Omental fat pad (tissue), 4 donors: ENCODE measurements at places on chromosomes 3 and 15. TPM values are rescaled to one million over a fixed set of nuclear protein-coding genes. Genes with fewer than 3 reads are reported as not detected.

The GTF2A2 gene
- 22.4 TPM for total RNA-seq

- DNase-seq: no peak
Measured at GRCh38 chr3:101861212-101861788, 12.0 kb downstream of the NFKBIZ start.

DNA sequence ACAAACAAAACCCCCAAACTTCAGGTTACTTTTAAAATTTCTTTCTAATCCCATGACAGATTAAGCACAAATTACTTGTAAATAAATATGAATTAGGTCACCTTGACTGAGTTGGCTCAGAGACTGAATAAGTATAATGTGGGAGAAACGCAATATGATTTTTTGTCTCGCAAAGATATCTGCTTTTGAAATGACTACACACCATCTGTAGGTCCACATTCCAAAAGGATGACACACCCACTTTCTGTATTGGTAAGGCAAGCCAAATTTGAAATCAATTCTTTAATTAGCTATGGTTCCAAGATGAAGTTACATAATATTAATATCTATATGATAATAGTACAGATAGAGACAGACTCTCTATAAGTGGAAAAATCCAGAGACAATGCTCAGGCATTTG lies 66.9 kb upstream of the CSPG5 start:
- no peak for DNase-seq

DNA sequence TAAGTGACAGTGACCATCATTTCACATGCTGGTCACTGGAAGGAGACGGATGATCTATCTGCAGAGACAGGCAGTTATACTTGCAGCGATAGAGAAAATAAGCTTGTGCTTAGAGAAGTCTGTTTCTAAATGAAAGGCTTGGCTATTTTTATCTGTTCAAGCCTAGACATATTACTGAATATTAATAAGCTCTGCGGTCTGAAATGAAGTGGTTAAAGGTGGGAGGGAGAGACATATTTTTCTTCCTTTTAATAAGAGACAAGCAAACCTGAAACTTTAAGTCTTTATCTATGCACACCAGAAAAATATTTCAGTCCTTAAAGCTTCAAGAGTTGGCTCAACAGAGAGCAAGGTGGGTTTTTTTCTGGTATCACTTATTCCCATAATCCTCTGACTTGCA lies 99.0 kb downstream of the CD200R1L start:
- no peak for DNase-seq

DNA sequence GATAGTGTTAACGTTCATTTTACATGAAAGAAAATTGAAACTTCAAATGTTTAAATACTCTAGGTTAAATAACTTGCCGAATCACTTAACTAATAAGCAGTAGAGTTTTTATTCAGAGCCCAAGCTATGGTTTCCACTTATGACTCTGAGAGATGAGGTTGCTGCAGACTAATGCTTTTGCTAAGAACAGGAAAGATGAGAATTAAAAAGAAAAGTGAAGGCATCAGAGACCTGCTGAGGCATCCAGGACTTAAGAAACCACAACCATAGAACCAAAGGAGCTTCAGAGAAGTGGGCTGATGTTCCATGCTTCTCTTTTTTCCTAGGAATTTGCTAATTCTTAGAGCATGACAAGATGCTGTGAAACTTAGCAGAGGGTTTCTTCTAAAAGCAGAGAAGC lies 9.5 kb downstream of the HMG20A start:
- no peak for DNase-seq

- no peak for DNase-seq
Measured at GRCh38 chr3:127691974-127692373, 19.2 kb downstream of the ABTB1 start.

The GOLGA6B gene
- not detected for total RNA-seq

The ADAMTS17 gene
- total RNA-seq: 9.3 TPM

DNA sequence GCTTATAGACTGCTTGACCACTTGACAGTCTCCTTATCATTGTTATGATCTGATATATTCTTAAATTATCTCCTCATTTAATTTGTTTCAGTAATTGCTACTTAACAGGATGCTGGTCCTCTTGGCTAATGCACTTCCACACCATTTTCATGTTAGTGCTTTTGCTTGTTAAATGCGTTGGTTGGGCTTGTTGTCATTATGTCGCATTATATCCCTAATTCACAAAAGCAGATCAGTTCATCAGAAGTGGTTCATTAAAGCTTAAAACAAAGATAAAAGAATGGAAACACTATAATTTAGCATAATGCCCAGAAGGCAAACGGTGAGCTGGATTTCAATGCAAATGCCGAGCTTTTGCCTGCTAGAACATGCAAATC lies 17.1 kb upstream of the EHHADH start:
- no peak for DNase-seq

- DNase-seq: no peak
Measured at GRCh38 chr3:4979428-4980228, at the start of gene BHLHE40. Gene BHLHE40, plus strand, starts transcription at chr3:4979437. Its CDS starts 282 bp downstream, at chr3:4979719.

DNA sequence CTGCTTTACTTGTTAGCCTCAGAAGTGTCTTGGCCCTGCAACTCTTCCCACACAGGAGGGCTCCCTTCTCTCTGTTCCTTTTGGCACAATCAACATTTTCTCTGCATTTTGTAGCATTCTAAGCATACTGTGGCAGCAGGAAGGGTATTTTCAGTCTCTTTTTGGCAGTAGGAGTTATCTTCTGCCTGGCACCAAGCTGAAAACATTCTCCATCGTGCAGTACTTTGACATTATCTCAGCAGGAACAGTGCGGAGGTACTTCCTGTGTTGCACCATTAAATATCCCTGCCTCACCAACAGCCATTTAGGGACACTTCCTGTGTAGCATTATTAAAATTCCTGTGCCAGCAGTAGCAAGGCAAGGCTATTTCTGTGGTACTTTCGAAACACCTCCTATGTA lies 233.2 kb upstream of the SEMA6D start:
- no peak for DNase-seq

The LAMB2 gene
- total RNA-seq: 363 TPM

DNA sequence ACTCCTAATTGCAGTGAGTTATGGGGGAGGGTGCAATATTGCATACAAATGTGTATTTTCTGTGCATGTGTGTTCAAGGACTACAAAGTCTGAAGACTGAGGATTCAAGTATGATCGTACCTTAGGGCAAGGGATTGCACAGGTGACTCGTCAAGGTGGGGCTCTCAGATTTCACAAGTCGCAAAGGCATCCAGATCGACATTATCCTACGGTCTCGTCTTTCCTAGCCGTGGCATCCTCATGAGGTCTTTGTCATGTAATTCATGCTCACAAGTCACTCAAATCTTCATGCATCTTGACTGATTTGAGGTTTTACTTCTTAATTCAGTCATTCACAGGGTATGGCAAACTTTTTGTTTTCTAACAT lies 191.4 kb upstream of the HES1 start:
- no peak for DNase-seq

The COL6A5 gene
- 0.09 TPM for total RNA-seq

- no peak for DNase-seq
Measured at GRCh38 chr3:132293251-132293650, 24.0 kb upstream of the ACP3 start.

DNA sequence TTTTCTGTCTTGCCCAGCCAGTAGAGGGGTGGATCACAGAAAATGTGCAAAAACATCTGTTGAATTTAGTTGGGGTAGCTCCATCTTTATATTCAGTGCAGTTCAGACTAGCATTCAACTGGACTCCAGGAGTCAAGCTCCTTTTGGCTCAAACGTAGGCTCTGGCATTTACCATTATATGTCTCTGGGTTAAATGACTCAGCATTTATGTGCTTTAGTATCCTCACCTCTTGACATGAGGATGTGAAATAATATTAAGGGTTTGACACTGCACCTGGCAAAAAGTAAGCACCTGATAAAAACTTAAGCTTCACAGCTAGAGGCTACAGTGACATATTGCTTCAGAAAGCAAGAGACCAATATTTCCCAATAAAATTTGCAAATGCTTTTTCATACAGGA lies 14.8 kb downstream of the PRC1 start:
- DNase-seq: no peak

GRCh38 chr3:54357301-54357700 lies 234.9 kb downstream of the CACNA2D3 start:
- DNase-seq: no peak

The SLC28A1 gene
- total RNA-seq: not detected

- no peak for DNase-seq
Measured at GRCh38 chr3:53258600-53259426, 3.0 kb upstream of the TKT start.

DNA sequence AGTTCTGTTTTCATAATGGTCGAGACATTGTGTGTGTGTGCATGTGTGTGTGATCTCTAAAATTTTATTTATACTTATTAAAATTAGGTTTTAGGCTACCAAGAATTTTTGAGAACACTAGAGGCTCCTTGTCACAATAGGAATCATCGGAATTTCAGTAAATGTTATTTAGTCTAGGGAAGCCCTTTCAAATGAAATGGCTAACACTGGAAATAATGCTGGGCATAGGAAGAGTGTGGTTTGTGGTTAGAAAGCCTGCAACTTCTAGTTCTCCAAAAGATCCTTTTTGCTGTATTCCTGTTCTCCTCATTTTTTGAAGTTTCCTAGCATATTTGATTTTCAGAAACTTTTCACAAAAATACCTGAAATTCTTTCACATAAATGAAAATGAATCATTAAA lies 92.5 kb upstream of the MBNL1 start:
- DNase-seq: no peak

The GOLGA6A gene
- total RNA-seq: not detected

The SKOR1 gene
- total RNA-seq: 0.19 TPM

The SLC9C1 gene
- total RNA-seq: 1.4 TPM

The GOLGA8J gene
- total RNA-seq: 0.72 TPM

DNA sequence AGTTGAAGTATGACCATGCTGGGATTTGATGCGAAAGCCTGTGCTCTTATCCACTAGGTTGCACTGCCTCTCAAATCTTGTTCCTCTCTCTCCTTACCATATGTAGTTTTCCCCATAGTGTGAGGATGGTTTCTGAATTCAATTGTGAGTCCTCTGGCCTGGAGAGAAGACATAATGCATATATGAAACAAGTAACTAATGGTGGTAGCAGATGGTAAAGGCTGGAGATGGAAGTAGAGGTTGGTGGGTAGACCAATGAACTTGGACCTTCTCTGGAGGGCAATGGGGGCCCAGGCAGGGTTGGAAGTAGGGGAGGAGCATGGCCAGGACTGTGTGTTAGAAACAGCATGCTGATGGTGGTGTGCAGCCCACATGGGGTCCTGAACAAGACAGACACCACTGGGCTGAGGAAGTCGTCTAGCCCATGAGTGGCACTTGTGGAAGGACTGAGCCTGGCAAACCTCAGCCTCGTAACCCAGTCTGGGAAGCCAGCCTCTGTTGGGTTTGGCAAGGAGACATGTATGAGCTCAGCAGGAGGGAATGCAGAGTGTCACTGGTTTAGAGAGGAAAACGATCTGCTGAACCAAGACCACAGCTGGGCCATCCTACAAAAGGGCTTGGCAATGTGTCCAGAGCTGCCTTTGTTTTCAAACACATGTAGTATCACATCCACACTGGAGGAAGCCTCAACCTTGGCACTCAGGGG lies 18.5 kb upstream of the LMCD1 start:
- DNase-seq: no peak

The COLQ gene
- 3.9 TPM for total RNA-seq

The DPPA2 gene
- total RNA-seq: not detected

DNA sequence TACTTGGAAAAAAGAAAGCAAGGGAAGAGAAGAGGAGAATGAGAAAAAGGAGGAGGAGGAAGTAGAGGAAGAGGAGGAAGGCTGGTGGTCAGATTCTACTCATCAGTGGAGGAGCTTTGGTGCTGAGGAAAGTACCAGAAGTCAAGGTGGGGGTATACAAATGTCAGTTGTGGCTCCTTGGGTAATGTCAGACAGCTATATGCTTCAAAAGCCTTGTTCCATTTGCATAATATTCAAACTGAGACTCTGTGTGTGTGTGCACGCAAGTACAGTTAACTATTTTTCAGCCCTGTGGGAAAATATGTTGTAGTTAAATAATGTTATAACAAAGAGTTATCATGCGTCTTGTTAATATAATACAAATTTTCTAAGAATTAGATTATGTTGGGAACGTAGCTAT lies 609.7 kb downstream of the PDCD6IP start:
- no peak for DNase-seq

- no peak for DNase-seq
Measured at GRCh38 chr3:126678693-126679317, 23.9 kb upstream of the TXNRD3 start.

The GCNT3 gene
- total RNA-seq: not detected

DNA sequence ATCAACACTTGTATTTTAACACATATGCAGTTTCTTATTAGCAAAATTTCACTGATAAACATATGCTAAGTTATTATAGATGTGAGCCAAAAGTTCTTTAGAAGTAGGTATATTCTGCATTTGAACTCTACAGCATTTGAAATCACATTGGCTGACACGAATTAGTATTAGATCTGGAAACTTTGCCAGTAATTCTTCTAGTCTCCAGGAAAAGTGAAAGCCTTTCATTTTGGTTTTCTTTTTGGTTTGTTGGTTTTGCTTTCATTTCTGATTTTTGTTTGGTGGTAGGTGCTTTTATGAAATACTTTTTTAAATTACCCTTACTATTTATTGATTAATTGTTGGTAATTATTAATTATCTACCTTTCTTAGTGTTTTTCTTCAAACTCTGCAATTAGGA lies 72.9 kb downstream of the RBMS3 start:
- DNase-seq: no peak

The CNTN4 gene
- total RNA-seq: 6.2 TPM

The NEO1 gene
- 31.1 TPM for total RNA-seq

- no peak for DNase-seq
Measured at GRCh38 chr3:120469440-120469839, 18.6 kb upstream of the FSTL1 start.

- DNase-seq: no peak
Measured at GRCh38 chr3:54427501-54427900, 305.1 kb downstream of the CACNA2D3 start.

GRCh38 chr15:38930851-38931572 lies 366.4 kb upstream of the RASGRP1 start:
- DNase-seq: no peak

DNA sequence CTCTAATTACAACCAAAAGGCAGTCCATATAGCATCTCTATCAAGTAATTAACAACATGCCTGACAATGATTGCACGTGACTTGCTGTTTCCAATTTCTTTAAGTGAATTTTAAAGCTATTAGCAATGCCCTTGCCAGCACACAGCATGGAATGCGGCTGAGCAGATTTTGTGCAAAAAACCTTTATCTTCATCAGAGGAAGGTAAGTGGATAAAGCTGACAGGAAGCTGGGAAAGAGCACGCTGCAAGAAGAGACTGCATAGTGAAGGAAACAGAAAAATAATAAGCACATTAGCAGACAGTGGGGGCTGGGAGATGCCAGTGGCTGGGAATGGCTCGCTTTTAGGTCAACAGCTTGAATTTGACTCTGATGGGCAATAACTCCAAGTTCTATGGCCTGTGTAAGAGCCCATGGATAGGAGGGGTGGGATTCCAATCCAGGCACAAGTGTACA lies 138.8 kb downstream of the PDZRN3 start:
- no peak for DNase-seq

DNA sequence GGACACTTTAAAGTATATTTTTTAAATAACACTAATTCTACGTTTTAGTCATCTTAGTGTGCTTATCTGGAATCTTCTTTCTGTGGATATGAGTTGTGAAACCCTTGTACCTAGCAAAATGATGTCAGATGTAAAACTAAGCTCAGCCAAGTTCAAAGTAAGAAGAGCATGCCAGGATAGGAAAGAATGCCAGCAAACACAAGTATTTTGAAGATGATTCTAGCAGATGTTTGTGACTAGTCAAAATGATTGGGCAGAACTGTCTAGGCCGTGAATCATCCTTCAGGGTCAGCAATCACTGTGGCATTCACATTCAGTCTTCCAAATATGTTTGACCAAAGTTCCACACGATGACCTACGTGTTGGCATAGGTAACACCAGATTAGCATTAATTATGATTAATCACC lies 5.4 kb upstream of the PLOD2 start:
- no peak for DNase-seq
